ENCODE measurements at places on chromosomes 2 and 18.

- no peak for DNase-seq
Measured at GRCh38 chr2:112153179-112153490, 14.9 kb downstream of the FBLN7 start.

DNA sequence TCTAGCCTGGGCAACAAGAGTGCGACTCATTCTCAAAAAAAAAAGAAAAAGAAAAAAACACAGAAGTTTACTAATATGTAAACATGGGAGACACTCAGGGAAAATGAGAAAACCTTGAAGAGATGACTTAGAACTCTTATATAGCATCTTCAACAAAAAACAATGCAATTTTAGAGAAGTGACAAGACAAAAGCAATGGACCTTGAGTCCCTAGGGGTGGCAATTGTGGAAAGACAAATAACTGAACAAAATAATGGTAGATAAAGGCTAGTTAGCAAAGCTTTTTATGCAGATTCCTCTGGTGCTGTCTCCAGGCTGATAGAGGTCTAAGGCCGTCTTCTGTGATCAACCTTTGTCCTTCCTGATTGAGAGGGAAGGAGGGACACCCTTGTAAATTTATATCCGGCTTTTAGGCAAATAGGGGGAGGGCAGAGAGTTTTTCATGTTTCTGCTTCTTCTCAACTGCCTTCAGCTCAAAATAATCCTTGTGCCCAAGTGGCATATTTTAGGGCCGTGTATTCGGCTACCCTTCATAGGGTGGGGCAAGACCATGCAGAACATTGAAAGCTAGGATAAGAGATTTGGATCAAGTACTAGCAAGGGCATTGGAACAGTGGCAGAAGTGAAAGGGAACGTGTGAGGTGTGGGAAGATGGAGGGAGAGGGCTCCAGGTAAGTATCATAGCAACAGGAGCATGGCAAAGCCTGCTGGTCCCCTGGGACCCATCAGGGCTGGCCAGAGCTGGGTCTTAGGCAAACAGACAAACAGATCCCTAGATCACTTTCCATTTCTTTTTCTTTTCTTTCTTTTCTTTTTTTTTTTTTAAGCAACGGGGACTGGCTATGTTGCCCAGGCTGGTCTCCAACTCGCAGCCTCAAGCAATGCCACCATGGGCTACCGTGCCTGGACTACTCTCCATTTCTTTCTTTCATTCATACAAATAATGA, 116.2 kb upstream of the STPG4 start:
- no peak for DNase-seq

- peak; percentile 66 for DNase-seq
Measured at GRCh38 chr2:231677632-231678104, 30.7 kb upstream of the PTMA start.

GRCh38 chr2:157443090-157443489, 799 bp downstream of the CYTIP start:
- DNase-seq: no peak

DNA sequence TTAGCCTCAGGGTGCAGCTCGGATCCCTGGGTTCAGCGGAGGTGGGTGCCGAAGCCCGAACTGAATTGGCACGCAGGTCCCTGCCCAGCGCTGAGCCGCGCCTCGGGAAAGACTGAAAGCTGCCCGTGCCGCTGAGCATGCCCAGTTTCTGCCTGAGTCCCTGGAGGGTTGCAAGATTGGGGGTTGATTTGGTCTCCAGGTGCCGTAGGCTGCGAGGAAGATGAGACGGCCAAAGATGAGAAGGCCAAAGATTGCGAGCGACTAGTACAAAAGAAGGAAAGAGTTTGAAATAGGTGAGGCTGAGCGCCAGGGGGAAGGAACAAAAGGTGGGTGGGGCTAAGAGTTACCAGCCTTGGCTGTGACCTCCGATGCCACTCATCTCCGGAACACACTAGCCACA, 852 bp upstream of the KCNH7 start:
- DNase-seq: no peak

- no peak for DNase-seq
Measured at GRCh38 chr18:37566479-37567060, 972 bp upstream of the CELF4 start.

GRCh38 chr2:17788773-17789172, 27.5 kb upstream of the MSGN1 start:
- no peak for DNase-seq

DNA sequence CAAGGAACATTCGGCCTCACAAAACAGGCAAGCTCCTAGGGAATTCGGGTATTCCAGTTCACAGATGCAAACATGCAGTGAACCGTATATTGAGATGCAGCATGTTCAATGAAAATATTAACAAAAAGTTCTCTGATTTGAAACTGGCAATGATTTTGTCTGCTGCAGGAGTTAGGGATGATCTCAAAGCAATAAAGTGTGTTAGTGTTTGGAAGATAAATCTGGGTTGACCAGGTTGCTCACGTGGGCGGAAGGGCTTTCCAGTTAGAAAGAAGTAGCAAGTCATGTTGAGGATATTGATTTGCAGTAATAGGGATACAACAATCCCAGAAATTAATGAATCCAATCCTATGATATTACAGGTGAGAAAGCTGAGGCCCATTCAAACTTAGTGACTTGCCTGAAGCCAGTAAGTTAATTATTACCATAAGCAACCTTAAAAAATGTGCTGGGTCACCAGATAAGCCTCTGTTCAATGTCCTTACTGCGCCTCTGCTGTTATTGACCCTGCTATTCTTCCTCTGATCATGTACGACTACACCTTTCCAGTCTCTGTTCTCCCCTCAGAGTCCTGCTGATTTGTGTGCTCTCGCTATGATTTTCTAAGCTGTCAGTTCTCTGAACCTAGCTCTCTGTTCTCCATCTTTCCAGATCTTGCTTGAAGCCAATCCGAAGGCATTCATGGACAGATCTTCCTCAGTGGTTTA, 370.8 kb downstream of the DSEL start:
- no peak for DNase-seq

GRCh38 chr2:32714521-32714920, 86.7 kb downstream of the TTC27 start:
- DNase-seq: no peak

DNA sequence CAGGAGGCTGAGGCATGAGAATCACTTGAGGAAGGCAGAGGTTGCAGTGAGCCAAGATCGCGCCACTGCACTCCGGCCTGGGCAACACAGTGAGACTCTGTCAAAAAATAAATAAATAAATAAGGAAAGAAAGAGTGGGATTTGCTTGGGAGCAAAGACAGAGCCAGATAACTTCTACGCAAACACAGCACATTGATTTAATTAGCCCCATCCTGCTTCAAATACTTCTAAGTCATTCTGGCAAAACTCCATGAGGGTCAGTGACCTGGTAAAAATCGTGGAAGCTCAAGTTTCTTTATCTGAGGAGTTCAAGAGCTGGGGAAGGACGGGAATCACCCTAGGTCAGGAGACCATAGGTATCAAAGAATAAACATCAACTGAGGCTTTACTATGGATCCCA, 70.6 kb upstream of the TCF7L1 start:
- DNase-seq: no peak

DNA sequence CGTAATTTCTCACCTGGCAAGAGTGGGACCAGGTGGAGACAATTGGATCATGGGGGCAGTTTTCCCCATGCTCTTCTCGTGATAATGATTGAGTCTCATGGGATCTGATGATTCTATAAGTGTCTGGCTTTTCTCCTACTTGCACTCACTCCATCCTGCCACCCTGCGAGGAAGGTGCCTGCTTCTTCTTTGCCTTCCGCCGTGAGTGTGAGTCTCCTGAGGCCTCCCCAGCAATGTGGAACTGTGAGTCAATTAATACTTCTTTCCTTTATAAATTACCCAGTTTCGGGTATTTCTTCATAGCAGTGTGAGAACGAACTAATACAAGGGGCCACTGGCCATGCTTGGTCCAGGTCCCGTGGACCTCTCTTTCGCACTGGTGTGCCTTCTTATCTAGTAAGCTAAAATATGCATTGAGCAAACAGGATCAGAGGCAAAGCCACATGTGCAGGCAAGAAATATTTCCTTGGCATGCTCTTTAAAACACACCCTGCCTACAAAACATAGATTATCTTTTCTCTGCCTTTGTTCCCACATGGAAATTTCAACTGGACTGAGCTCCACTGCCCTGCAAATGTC, 821.1 kb downstream of the TRIB2 start:
- DNase-seq: no peak

- no peak for DNase-seq
Measured at GRCh38 chr2:106953779-106954178, 67.8 kb upstream of the ST6GAL2 start.

DNA sequence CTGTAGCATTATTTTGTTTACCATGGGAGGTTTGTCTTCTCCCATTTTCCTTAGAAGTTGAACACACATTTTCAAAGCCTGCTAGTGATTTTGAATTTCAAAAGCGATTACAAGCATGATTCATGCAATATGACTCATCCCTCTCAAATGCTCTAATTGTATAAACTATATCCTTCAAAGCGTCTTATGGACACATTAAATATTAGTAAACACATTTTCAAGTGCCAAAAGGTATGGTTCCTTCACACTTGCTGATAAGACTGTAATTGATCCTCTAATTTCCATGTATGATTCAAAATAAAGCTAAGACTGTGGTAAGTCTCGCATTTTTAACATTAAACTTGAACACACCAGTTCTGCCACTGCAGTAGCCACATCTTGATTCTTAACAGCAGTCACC, 512.9 kb downstream of the LRRTM4 start:
- DNase-seq: no peak

GRCh38 chr18:76754351-76754750, 68.0 kb upstream of the ZNF236 start:
- DNase-seq: no peak

DNA sequence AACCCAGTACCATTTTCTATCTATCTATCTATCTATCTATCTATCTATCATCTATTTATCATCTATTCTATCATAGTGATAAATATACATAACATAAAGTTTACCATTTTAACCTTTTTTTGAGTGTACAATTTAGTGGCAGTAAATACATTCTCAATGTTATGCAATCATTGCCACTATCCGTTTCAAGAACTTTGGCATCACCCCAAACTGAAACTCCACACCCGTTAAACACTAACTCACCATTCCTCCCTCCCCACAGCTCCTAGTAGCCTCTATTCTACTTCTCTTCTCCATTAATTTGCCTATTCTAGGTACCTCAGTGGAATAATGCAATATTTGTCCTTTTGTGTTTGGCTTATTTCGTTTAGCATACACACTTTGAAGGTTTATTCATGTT, 82.5 kb upstream of the KCNE4 start:
- no peak for DNase-seq

DNA sequence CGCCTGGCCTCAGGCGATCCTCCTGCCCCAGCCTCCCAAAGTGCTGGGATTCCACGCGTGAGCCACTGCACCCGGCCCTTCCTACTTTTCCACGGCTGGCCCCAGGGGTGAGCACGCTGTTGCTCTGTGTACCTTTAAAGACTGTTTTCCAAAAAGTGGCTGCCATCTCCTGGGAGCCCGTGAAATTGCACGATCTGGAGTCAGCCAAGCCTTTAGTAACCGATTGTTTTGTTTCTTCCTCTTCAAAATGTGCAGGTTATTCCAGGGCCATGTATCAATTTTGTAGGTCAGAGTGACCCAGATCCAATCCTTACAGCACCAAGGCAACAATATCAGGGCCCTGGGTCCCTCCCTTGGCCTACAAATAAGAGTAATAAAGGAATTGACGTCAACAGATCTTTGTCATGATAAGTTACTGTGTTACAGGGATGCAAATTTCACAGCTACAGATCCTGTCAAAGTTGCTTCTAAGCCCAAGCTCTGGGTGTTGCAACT, 135.6 kb upstream of the ZNF236 start:
- DNase-seq: no peak

- no peak for DNase-seq
Measured at GRCh38 chr2:148162871-148163270, 142.0 kb downstream of the MBD5 start.

DNA sequence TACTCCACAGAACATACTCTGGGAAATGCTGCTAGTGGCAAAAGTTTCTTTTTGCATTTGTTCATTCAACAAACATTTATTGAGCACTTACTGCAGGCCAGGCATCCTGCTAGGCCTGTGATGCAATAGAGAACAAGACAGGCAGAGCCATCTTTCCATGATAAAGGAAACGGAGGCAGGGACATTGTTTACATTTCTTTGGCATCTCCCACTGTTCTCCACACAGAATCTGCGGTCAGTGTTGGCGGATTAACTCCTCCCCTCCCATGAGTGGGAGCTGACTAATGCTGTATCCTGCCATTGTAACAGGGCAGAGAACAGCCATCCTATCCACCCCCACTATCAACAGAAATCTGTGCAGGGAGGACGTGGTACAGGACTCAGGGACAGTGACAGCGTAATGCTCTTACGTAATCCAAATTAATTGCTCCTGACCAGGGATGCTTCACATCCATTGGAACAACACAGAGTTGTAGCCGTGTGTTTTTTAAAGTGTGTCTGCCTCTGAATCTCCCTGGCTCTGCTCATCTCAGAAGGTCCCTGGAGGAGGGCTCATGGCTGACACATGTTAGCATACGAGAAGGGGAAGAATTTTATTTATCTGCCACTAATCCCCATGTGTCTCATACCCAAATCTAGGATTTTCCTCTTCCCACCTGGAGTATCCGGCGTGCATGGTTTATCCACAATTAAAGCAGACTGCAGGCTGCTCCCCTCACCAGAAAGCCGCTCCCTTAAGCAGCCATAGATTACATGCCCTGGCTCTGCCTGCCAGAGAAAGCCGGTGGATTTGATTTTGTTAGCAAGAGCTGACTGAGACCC, 32.3 kb downstream of the STEAP3 start:
- DNase-seq: no peak

DNA sequence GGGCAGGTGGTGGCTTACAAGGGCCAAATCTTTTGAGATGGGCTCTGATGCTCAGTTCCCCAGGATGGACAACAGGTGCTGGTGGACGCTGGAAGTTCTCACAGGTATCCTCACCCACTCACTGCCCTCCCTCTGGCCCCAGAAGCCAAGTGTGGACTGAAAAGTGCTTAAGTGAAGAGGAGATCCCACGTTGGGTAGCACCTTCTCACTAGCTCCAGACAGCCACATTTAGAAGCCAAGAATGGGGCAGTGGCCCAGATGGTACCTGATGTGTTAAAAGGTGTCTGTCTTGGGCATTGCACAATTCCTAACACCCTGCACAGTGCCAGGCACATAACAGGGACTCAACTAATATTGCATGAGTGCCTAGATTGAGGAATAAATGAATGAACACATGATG, 115.3 kb upstream of the TEX51 start:
- DNase-seq: no peak

DNA sequence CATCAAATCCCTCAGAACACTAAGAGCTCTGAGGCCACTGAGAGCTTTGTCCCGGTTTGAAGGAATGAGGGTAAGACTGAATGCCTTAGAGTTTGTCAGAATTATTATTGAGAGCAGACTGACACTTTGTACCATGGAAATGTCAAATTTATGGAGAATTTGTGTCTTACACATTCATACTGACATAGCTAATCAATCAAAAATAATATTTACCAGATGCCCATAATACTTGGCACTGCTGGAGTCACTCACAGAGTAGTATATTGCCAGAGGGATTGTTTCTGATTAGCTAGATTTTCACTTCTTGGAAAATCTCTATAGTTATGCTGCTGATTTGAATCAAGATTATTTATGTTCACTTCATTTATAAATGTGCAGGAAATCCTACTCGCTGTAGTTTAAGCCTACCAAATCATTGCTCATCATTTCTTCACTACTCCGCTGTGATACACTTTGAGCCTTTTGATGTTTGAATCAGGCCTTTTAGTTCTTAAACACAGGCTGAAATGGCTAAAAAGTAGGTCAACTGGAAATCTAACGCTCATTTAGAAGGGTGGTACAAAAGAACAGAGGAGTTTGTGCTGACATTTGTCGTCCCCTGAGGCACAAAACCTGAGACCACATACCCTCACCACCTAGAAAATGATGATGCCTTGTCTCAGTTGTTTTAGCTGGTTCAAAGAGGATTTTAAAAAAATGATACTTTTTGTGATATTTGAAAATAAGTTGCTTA, 96.1 kb upstream of the CSRNP3 start:
- no peak for DNase-seq

All from stimulated activated CD4-positive, alpha-beta T cell treated with anti-CD3 and anti-CD28 coated beads, Interleukin-1b, Interleukin-23, amount 100 ng/mL, for 24 hours (primary cell).